Panc1 (cell line): ENCODE measurements at places on chromosomes 3 and 15. TPM values are rescaled to one million over a fixed set of nuclear protein-coding genes. Genes with fewer than 3 reads are reported as not detected.

Gene CPLX3
- not detected for total RNA-seq

Gene PGBD4
- total RNA-seq, result 2.3 TPM

Gene MAPKAPK3
- total RNA-seq, result 14.8 TPM

Gene TF
- 9.5 TPM for total RNA-seq

Gene CHAC1
- total RNA-seq, result 15.5 TPM
